ENCODE measurements at places on chromosomes 5 and 9.

DNA sequence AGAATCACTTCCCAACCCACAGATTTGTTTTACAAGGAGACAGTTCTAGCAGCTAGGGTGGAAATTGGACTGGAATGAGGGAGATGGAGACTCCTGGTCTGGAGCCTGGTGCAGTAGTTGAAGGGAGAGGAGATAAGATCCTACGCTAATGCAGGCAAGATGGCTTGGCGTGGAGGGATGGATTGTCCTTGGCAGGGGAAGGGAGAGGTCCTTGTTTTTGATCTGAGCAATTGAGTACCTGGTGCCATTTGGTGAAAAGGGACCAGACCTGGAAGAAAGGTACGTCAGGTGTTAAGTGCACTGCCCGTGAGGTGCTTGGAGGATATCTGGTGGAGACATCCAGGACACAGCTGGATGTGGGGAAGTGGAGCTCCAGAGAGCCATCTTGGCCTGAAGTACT lies 35.7 kb downstream of the ANGPTL2 start:
- DNase-seq, result no peak

GRCh38 chr5:159971038-159971437 lies 37.9 kb upstream of the TTC1 start:
- DNase-seq, result no peak

DNA sequence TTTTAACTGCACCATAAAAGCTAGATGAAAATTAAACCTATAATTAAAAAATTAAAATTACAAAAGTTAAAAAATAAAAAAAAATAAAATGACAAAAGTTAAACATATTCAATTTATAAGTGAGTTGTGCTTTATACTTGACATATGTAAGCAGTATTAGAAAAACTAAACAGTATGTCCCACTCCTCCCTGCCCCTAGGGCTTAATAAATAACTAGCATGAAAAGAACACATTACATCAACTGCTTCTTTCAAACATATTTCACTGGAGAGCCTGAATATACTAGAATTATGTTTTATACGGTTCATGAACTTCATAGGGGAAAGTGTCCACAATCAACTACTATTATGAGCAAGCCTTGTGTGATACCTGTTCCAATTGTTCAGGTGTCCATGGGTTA lies 47.6 kb downstream of the ECPAS start:
- DNase-seq, result no peak

GRCh38 chr9:115877852-115878438 lies 275.6 kb upstream of the PAPPA start:
- no peak for DNase-seq

DNA sequence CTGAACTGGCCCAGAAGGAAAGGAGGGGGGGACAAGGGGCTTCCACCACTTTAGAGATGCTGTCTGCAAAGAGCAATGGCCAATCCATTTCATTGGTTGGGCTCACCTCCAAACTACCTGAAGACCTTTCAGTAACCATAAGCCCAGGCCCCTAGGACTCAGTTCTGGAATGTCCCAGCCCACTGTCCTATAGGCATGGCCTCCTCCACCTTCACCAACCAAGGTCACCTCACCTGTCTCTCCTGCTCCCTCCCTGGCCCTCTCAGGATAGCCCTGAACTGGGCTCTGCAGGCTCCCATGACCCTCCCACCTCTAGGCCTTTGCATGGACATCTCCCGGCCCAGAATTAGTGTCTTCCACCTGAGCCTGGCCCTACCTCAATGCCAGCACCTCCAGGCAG lies 22.4 kb downstream of the S1PR3 start:
- DNase-seq, result no peak

- no peak for DNase-seq
Observed at GRCh38 chr9:37976714-37977477, 73.0 kb upstream of the SLC25A51 start.

DNA sequence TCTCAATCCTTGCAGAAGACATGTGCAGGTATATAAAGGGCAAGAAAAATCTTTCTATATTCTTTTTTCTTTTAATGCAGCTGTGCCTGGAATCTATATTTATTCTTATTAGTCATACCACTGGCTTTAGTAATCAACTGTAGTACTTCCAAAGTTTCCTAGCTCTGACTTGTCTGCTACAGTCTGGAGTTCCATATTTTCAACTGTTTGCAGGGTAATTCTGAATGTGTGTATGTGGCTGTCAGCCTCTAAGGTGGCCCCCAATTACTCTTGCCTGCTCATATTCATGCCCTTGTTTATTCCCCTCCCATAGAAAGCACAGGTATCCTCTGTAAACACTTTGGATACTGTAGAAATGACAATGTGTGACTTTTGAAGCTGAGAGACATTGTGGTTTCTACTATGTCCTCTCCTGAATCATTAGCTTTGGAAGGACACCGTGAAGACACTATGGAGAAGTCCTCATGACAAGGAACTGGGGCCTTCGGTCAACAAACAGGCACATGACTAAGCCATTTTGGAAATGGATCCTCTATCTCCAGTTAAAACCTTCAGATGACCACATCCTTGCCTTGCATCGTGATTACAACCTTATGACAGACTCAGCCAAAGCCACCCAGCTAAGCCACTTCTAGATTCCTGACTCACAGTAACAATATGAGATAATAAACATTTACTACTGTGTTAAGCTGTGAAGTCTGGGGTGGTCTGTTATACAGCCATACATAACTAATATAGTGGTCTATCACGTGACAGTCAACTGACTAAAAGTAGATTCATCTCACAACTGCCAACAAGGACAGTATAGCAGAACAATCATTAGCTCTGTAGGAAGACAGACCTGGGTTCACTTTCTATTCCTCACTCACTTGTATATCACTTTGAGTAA lies 49.5 kb upstream of the SUSD1 start:
- peak; percentile 55 for DNase-seq

DNA sequence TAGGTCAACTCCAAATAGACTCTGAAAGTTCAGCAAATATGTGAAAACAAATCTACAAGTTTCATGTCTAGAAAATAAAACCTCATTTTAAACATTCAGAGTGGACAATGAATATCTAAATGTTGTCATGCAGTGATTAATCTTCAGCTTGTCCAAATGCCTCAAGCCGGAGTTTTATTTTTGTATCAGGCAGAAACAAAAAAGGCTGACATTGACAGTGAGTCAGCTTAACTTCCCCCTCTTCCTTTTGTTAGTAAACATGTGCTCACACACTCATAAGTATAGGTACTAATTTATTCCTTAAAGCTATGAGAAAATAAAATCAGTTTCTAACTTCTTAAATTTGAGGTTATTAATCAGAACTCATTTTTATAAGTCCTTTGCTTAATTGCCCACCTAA lies 467.9 kb upstream of the DAB2 start:
- peak; percentile 3 for DNase-seq

DNA sequence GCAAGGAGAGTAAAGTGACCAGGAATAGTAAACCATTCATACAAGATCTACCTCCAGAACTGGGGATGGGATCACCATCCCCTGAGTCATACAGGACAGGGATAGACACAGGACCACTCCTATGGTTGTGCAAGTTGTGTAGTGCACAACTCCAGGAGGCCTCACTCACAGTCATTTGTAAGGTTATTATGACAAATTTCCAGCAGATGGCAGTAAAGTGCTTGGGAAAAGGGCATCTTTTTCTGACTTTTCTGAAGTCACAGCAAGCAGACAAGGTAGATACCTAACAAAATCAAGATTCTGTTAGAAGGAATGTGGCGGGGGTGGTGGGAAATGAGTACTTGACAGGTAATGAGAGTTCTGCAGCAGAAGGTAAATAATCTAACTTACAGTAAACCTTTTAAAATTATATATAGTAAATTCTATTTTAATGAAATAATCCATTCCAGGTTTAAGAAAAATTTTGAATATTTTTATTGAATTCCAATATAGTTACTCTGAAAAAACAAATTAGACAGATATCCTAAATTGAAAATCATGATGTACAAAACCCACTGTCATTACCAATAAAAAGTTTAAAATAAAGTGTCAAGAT lies 16.7 kb upstream of the KIF27 start:
- peak; percentile 54 for DNase-seq

- no peak for DNase-seq
Observed at GRCh38 chr5:108638021-108638420, 109.7 kb upstream of the FER start.

- DNase-seq, result no peak
Observed at GRCh38 chr9:126423916-126424185, 97.2 kb downstream of the MVB12B start.

- DNase-seq, result peak; percentile 67
Observed at GRCh38 chr9:21432672-21433425, 7.4 kb upstream of the IFNA1 start.

DNA sequence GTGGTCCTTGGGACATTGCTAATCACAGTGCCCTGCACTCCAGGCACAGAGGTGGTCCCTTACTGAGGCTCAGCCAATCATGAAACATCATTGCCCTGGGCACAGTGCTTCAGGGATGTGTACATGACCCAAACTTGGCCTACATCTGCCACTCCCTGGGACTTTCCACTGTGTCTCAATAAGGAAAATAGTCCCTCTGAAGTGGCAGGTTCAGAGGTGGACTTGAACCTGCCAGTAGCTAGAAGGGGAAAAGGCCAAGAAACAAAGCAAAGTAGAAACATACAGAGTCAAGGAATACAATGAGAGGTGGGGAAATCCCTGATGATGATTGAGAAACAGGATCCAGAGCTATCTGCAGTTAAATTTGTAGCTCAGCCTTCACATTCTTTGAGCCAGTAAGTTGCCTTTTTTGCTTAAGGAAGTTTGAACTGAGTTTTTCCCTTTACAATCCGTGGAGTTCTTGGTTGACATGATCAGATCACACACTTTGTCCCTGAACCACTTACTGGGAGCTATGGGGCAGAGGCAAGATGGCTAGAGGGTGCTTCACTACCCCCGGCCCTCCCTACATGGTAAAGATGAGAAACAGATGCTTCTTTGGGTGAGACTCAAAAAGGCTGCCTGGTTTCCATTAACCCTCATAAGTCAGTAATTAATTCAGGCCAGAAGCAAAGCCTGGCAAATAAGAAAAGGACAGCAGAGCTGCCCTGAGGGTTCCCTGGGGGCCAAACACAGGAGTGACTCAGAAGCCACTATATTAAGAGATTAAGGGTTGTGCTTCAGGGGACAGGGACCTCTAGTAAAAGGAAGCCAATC lies 57.6 kb downstream of the SH3TC2 start:
- DNase-seq, result peak; percentile 6

DNA sequence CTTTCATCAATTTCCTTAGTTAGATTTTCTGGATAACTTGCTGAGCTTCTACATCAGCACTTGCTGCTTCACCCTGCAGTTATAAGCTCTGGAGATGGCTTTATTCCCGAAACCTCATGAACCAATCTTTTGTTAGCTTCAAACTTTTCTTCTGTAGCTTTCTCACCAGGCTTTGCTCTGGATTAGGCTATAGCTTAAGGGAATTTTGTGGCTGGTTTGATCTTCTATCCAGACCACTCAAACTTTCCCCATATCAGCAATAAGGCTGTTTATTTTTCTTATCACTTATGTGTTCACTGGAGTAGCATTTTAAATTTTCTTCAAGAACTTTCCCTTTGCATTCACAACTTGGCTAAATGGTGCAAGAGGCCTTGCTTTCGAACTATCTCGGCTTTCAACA lies 1173.5 kb upstream of the NUDT12 start:
- no peak for DNase-seq

DNA sequence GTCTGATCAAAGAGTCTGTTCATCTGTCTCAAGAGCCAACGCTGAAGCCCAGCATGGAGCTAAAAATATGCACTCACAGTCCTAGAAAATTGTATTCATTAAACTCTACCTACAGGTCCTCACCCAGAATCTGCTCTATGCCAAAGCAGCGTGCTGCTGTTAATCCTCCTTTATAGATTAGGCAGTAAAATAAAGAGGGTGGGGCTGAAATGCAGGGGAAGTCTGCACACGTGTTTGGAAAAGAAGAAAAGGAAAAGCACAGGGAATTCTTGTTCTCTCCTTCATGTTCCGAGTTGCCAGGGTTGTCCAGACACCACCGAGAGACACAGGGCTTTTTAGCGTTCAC lies 121.4 kb upstream of the TMEM161B start:
- DNase-seq, result no peak

DNA sequence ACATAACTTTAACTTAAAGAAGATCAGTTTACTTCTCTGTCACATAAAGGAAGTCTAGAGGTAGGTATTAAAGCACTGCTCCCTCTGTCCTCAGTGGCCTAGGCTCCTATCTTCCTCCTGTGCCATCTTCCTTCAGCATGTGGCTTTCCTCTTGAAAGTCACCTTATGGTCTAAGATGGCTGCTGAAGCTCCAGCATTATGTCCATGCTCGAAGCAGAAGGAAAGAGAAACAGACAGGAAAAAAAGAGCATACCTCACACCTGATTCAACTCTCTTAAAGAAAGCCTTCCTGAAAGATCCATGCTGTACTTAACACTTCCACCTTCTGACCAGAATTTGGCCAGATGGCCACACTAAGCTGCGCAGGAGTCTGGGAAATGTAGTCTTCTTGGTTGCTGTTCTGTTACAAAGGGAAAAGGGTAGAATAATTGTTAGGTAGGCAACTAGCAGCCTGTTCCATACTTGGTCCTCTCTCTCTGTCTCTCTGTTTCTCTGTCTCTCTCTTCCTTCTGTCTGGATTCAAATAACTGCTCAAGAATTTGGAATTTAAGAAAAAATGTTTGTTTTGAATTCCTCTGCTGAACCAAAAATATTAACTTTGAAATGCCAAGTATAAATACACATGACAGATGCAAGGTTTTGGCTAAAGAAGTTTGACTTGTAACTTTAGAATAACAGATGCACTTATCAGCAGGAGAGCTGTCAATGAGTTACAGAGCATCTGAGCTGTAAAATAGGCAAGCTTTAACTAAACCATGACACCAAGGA lies 16.0 kb downstream of the TMEM174 start:
- no peak for DNase-seq

GRCh38 chr9:751137-752051 lies 90.1 kb upstream of the DMRT1 start:
- DNase-seq, result peak; percentile 72

- DNase-seq, result no peak
Observed at GRCh38 chr5:89988998-89989655, 420.4 kb downstream of the CETN3 start.

DNA sequence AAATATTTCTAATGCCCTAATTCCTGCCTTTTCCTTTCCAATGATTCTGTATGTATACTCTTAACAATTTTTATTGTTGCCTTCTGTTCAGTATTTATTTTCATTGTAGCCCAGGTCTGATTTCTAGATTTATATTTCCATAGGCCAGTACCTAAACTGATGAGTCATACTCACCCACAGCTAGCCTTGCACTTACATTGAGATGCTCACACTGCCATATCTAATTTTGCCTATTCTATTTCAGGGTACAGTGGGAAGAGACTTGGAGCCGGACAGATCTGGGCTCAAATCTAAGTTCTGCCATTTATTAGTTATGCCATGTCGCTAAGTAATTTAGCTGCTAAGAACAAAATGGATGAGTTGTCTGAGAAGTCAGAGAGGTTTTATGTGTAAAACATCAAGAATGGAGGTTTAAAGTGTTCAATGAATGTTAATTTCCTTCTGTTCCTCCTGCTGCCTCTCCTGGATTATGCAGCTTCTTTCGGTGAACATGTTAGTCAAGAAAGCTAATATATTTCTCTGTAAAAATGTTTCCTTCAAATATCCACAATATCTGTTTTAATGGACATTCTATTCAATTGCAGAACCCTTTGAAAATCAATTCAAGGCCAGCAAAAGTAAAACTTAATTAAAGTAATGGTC lies 62.3 kb upstream of the CDK5RAP2 start:
- DNase-seq, result no peak
